ENCODE measurements at places on chromosomes 2 and 18. TPM values are rescaled to one million over a fixed set of nuclear protein-coding genes. Genes with fewer than 3 reads are reported as not detected.

Gene UCN
- 4.6 TPM for total RNA-seq

Gene ITGA6
- 242 TPM for total RNA-seq

Gene KLHL29
- 11.9 TPM for total RNA-seq

DNA sequence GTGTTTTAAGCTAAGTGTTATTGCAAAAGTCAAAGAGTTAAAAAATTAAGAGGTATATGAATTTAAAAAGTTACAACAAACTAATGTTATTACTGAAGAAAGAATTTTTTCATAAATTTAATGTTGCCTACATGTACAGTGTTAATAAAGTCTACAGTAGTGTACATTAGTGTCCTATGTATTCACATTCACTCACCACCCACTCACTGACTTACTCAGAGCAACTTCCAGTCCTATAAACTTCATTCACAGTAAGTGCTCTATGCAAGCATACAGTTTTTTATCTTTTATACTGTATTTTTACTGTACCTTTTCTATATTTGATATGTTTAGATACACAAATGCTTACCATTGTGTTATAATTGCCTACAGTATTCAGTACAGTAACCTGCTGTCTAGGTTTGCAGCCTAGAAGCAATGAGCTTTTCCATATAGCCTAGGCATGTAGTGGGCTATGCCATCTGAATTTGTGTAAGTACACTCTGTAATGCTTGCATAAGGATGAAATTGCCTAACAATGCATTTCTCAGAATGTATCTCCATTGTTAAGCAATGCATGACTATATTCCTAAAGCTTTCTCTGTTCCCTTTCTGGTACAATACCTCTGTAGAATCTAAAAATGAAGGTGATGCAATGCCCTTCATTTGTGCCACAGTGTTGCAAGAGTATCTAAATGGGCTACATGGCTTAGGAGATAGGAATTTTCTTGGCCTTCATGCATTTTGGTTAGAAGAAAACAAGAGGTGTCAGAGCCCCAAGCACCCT lies 370.8 kb upstream of the NT5C1B start:
- DNase-seq: no peak

DNA sequence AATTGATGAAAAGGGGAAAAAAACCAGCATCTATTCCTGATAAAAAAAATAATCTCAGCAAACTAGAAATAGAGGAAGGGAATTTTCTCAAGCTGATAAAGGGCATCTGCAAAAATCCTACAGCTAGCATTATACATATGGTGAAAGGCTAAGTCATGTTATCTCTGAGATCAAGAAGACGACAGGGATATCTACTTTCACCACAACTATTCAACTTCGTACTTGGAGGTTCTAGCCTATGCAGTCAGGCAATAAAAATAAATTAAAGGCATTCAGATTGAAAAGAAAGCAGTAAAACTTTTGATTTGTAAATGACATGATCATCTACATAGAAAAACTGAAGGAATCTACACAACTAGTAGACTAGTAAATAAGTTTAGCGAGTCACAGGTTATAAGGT lies 58.2 kb downstream of the CAB39 start:
- no peak for DNase-seq

GRCh38 chr2:30481323-30481800 lies 34.3 kb downstream of the LCLAT1 start:
- DNase-seq: peak; percentile 32

DNA sequence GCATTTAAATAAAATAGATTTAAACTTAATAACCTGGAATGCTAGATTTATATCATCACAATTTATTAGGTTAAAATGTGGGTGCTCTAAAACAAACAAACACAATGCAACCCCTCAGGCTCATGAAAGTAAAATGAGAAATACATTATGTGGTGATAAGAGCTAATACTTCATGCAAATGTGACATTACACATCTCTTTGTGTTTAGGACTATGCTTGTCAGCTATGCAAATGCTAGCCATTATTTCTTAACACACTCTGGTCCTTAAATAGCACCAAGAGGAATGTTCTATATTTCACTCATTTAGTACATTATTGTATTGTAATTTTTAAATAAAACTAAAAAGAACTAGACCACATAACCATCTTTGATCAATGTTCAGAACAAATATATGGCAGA lies 627.6 kb downstream of the DPP10 start:
- DNase-seq: no peak

DNA sequence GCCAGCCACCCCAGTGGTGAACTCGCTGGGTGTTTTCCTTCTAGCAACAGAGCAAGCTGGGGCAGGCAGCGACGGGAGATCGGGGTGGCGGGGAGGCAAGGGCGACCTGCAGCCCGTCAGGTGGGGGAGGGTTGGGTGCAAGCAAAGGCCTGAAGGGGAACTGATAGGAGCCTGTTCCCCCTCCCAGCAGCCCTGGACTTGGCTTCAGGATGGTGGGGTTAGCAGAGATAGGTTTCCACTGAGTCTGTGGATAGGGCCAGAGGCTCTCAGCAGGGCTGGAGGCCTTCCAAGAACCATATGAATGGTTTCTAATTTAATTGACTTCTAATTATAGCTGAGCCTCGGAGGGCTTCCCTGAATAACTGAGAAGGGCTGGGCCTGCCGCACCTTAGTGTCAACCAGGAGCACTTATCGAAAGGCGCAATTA lies 55.3 kb downstream of the EDAR start:
- no peak for DNase-seq

- no peak for DNase-seq
These were observed 11.8 kb upstream of the SMIM21 start for GRCh38 chr18:75439348-75439747.

- no peak for DNase-seq
These were observed 60.6 kb downstream of the VAPA start for GRCh38 chr18:9974279-9974915.

DNA sequence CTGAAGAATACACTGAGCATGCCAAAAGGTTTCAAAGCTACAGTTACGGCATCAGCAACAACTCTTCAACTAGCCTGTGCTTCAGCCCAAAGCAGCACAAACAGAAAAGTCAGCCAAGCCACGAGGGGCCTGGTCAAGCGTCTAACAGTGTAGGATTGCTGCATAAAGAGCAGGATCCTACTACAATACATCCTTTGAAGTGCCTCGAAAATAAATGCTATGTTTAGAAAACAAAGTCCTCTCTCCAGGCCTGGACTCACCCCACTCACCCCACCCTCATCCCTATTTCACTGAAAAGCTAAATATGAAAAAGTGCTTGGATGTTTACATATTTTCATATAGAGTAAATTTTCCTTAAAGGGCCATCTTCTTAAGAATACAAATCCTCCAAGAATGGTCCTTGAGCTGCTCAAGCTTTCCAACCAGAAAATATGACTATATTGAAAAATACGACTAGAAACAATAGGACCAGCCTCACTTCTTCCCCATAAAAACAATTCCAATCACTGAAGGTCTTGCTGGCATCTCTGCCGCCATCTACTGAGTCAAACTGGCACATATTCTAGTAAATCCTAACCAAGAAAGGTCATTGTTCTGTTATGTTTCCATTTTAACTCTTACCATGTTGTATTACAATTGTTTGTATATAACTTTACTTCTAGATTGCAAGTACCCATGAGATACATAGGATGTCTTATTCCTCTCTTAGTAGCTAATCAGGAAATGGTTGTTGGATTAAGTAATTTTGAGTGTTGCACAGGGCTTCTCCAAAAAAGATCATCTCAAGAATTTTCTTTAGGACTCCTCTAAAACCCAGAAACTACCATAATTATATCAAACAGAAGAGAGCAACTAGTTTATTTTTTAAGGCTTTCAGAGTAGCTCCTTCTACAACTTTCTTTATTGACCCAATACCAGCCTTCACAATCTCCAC lies 63.6 kb downstream of the CLHC1 start:
- DNase-seq: peak; percentile 56

- no peak for DNase-seq
These were observed 222.4 kb upstream of the NCKAP5 start for GRCh38 chr2:133790711-133791110.

DNA sequence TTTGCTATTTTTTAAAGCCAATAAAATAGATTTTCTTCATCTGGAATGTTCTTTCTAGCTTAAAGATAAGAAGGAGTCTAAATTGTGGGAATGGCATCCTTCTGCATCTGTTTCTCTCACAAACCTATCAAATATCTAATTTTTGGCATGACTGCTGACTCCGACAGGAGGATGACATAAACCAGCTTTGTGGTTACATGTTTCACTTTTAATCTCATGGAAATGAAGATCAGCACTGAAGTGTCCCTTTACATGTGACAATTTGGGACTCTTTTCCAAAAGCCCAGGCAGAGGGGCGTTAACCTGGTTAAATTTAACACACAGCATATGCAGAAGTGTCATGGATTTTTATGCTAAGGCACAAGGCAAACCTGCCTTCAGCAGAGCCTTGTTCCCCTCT lies 694.7 kb downstream of the ARHGAP15 start:
- DNase-seq: no peak

GRCh38 chr2:154455166-154455565 lies 243.3 kb upstream of the KCNJ3 start:
- DNase-seq: no peak

GRCh38 chr2:177506505-177506904 lies 113.9 kb downstream of the AGPS start:
- DNase-seq: no peak

- DNase-seq: no peak
These were observed 81.4 kb downstream of the TGOLN2 start for GRCh38 chr2:85246348-85246747.
